ENCODE measurements at places on chromosomes 2 and 18.

GRCh38 chr2:216643986-216644659 is 10.9 kb downstream of the IGFBP2 start:
- DNase-seq, result no peak

DNA sequence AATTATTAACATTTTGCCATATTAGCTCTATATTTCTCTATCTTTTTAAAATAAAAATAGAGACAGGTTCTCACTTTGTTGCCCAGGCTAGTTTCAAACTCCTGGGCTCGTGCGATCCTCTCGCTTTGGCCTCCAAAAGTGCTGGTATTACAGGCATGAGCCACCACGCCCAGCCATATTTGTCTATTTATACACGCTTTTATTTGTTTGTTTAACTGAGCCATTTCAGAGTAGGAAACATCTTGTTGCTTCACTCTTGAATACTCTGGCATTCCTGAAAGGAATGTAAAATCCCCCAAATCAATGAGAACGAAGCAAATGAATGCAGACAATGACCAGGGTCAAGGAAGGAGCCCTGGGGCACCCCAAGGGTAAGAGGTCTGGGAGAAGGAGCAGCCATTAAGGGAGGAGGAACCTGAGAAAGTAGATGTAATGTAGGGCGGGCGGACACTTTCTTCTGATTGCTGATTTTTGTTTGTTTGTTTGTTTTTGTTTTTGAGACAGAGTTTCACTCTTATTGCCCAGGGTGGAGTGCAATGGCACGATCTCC is 31.7 kb upstream of the RAB1A start:
- DNase-seq, result no peak

DNA sequence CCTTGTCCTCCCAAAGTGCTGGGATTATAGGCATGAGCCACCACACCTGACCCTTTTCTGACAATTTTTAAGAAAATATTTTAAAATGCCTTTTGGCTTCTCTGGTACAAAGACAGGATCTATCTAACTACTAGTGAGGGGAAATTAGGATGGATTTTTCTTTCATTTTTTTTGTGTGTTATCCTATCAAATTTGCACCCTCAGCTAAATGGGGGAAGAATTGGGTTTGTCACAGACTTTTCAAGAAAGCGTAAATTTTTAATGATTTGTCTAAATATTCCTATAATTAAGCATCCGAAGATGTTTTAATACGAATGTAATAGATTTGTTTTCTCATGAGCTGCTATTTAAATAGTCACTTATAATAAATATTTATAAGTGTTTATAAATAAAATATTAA is 340.0 kb upstream of the ETAA1 start:
- no peak for DNase-seq

- DNase-seq, result no peak
Measured at GRCh38 chr18:79460481-79461300, 65.0 kb downstream of the NFATC1 start.

DNA sequence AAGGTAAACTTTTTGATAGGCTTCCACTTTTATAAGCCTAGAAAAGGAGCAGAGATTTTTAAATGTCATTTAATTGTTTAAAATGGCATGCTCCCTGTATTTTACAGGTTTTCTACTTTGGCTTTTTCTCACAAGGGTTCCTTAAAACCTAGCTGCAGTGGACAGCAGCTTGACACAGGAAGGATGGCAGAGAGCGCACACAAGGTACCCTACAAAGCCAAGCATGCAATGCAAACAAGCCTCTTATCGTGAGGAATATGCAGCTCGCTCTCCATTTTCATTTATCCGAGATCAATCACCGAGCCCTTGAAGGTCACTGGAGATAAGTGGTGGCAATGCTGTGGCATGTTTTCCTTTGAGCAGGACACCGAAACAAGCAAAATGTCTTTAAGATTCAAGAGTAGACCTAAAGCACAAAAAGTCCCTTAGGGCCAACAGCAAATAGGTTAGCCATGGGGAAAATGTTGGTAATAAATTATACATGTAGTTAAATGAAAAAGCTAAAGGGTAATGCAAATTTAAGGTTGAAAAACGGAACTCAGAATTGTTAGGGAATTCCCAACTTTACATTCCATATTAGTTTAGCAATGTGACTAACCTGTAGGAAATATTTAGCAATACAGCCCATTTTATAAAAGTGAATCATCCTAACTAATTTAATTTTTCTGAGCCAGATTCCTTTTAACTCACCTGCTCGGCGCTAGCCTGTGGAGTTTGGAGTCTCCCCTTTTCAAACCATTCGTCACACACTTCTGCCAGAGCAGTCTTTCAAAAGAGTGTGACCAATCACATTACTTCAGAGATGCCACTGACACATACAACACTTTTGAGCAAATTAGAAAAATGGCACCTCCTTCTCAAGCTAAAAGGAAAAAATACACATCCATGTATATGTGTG is 337.9 kb upstream of the PKDCC start:
- DNase-seq, result no peak

GRCh38 chr2:206521115-206521514 is 77.8 kb downstream of the ADAM23 start:
- DNase-seq, result no peak

DNA sequence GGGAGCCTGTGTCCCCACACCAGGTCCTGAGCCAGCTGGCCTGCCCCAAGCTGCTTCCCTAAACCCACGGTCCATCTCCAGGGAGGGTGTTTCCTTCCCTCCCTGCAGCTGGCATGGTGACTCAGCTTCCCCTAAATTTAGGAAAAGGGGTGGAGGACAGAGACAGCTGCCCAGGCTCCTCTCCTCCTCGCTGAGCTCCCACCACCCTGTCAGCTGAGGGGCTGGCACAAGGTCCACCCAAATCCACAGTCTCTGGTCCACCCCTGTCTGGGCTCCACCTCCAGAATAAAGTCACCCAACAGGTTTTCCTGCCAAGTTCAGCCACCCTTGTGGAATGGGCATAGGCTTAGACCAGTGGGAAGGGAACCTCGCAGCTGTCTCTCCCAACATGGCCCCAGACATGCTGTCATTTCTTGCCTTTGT is 156.5 kb downstream of the TNS1 start:
- no peak for DNase-seq

DNA sequence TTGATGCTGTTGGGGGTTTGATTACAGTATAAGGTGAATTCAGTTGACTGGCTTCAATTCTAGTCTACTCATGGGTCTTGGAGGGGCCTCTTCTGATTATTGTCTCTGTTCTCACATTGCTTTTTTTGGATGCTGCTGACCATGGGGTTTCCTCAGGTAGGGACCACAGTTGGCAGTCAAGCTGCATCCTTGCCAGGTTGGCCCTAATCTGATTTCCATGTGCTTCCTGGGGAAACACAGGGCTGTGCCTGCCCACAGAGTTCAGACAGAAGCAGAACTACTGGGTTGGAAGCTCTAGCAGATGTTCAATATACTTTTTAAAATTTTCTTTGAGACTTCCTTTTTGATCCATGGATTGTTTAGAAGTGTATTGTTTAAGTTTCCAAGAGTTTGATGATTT is 227.3 kb downstream of the XIRP2 start:
- DNase-seq, result no peak

DNA sequence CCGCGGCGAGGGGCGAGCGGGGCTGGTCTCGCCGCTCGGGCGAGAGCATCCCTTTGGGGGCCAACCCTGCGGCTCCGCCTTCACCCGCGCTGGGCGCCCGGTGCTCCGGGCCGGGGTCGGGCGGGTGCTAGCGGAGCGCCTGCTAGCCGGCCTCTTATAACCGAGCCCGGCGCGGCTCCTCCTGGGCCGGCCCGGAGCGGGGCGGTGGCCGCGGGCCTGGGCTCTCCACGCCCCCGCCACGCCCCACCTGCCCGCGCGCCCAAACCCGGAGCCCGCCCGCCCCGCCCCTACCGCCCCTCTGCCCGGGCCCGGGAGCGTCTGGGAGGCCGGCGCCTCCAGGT is at the start of gene FOXI3:
Gene FOXI3, minus strand, starts transcription at position 129 of the 341 bp plus-strand sequence. CDS start 158 bp downstream, outside the sequence.
- DNase-seq, result no peak

- no peak for DNase-seq
Measured at GRCh38 chr18:45023519-45023918, 342.8 kb downstream of the SETBP1 start.
